Muscle of leg (tissue), 16 donors: ENCODE measurements at places on chromosomes 3 and 15.
A peak's percentile ranks its signal among the peaks of the same experiment; 100 is the strongest.

GRCh38 chr15:60358935-60359682, 38.7 kb downstream of the ANXA2 start:
- no peak for DNase-seq

DNA sequence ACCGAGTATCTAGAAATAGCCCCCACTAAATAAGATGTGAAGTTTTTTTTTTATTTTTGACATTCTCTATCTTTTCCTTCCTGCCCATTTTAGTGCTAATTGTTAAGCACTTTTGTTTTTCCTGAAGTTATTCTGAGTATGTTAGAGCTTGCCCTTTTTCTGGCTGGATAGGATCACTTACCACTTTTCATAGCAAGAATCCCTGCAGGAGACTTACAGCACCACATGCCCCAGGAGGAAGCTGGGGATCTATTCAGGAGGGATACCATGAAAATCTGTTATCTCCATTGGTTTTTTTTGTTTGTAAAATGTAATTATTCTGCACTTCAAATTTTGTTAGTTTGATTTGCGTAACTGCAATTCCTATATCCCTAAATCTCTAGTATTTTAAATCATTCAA, 968.4 kb downstream of the ZPLD1 start:
- no peak for DNase-seq

GRCh38 chr15:98412852-98413251, 235.5 kb upstream of the IGF1R start:
- DNase-seq = no peak

GRCh38 chr3:49872801-49873281, 3.1 kb upstream of the CAMKV start:
- no peak for DNase-seq

DNA sequence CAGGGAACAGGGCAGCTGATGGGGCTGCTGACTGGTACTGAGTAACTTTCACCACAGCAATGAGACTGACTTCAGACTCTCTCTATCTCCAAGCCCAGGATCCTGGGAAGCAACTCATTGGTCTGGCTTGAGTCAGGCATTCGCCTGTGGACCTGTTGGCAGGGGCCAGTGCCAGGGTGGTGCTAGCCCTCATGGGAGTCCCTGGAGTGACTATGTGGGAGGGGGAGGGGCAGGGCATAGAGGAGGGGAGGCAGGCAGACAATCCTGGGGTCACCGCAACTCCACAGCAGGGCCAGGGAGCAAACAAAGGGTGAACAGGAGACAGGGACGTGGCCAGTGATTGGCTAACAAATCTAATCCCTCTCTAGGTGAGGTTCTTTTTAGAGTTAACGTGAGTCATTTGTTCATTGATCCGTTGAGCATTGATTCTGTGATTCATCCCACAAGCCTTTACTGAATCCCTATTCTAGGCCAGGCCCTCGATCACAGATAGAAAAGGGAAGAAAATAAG, 71.8 kb downstream of the CEMIP start:
- no peak for DNase-seq

DNA sequence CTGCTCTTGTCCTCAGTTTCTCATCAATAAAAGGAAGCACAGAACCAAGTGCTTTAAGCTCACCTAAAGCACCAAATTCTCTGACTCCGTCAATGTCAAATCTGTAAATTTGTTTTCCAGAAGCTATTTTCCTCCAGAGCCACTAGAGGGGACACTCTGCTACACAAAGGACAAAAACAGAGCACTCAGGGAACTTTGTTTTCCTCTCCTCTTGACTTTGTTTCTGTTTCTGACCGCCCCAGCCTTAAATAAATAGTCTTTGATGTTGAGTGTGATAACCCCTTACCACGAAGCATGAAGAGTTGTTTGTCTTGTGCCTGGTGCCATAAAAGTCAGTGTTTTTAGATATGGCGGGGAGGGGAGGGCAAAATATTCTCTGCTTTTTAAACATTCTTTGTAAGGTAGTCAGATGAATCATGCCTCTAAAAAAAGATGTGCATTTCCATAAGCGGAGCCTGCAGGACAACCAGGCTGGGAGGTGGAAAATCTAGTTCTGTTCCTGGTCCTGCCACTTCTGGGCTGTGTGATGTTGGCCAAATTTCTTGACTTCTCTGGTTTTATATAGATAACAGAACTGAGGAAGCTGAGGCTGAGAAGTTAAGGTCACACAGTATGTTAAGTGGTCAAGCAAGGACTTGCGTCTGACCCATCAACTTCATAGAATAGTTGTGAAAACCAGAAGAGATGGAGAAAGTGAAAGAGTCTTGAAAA, 7.3 kb upstream of the ZBTB38 start:
- peak; percentile 84 for DNase-seq

GRCh38 chr15:63414474-63415120, 33.0 kb upstream of the CA12 start:
- DNase-seq = no peak

- no peak for DNase-seq
Measured at GRCh38 chr15:33678176-33678575, 290.1 kb upstream of the CHRM5 start.

- DNase-seq = peak; percentile 79
Measured at GRCh38 chr3:155418407-155418806, 124.9 kb upstream of the STRIT1 start.

DNA sequence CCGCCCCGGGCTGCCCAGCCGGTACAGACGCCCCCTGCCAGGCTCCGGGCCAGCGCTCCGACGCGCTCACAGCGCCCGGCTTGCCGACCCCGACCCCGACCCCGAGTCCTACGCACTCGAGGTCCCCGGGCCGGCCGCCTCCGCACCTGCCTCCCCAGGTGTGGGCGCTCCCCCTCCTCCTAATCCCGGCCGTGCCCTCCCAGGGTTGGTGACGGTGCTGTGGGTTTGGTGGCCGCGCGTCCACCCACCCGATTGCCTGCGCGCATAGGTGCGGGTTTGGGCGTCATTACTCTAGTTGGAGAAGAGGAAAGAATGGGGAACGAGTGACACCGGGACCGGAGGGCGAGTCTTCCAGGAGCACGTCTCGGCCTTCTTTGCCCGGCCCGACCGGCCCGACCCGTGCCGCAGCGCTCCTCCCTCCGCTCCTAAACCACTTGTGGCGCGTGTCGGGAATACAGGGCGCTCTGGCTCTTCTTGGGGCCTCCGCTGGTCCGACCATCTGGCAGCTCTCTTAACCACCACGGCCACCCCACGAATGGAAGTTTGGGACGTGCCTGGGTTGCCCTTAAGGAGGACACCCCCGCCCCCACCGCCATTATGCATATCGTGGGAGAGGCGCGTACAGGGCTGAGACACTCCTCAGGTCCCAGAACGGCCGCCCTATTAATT, 810 bp upstream of the THRB start:
- DNase-seq = peak; percentile 23

- peak; percentile 53 for DNase-seq
Measured at GRCh38 chr3:36380221-36381031, at the start of gene STAC. Gene STAC, plus strand, starts transcription at chr3:36380504. Its CDS starts 140 bp downstream, at chr3:36380644.

DNA sequence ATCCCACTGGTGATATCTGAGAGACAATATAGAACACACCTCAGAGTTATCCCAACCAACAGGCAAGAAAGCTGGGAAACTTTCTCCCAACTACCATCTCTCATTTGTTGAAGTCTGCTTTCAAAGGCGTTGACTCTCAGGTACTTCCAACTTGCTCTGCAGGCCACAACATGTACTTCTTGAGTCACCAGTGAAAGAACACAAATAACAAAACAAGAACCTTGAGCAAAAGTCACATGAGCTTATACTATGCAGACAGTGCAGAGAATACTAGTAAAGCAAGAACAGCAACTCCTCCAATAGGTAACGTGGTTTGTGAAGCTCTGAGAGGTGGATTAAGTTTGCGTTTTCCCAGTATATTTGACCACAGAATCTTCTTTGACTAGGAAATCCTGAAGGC, 20.6 kb downstream of the SNTN start:
- no peak for DNase-seq

DNA sequence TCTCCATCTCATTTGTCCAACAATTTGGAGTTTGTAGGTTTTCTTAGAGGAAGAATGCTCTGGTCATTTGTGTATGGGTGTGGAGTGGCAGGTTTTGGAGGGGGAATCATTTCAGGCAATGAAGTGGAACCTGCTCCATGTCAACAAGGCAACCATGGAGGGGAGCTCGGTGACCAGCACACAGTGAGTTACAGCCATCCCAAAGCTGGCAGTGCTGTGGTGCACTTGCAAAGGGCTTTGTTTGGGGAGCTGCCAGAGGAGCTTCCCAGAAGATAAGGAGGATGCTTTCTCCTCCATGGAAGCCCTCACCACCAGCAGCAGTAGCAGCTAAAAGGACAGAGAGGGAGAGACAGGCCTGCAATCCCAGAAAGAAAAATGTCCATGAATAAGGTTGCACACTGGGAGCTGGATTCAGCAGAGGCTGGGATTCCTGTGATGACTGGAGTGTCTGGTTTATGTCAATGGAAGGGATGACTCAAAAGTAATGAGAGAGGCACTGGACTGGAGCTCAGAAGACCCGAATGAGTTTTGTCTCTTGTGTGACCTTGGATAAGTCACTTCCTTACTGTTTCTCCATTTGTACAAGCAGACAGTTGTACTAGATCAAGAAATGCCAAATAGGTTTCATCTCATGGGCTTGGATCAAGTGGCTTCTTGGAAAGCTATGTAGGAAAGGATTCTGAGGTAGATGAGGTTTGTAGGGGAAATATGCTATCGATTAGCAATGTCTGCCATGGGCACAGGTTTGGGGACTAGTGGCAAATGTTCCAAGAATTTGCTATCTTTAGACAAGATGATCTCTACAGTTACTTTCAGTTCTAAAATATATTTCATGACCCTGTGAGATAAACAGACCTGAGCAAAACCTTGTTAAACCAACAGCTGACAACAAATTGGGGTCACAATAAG, 27.2 kb upstream of the UBE2Q2 start:
- no peak for DNase-seq

- DNase-seq = no peak
Measured at GRCh38 chr3:1600206-1600605, 498.5 kb upstream of the CNTN4 start.

GRCh38 chr3:13217736-13218540, 144.7 kb upstream of the IQSEC1 start:
- DNase-seq = no peak

DNA sequence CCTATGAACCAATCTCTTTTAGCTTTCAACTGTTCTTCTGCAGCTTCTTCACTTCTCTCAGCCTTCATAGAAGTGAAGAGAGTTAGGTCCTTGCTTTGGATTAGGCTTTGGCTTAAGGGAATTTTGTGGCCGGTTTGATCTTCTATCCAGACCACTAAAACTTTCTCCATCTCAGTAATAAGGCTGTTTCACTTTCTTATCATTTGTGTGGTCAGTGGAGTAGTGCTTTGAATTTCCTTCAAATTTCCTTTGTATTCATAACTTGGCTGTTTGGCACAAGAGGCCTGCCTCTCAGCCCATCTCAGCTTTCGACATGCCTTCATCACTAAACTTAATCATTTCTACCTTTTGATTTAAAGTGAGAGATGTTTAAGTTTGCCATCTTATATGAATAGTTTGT, 21.7 kb downstream of the DZIP1L start:
- DNase-seq = no peak

- DNase-seq = no peak
Measured at GRCh38 chr3:134737516-134737915, 57.5 kb upstream of the EPHB1 start.

- DNase-seq = no peak
Measured at GRCh38 chr3:120661945-120662344, 20.1 kb downstream of the HGD start.

DNA sequence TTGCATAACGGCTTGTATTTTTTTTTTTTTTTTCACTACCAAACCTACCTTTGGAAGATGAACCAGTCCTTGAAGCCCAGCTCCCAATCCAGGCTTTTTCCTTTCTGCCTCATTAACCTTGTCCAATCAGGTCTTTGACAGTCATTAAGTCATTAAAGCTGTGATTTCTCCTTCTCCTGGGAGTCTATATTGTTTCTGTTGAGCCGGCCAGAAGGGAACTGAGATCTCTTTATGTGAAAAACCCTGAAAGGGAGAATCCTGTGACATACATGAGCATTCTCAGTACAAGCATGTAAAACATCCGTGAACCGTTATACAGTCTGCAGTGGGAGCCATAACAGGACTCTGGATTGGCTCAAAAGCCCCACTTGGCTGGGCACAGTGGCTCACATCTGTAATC, 40.0 kb downstream of the ZNF589 start:
- DNase-seq = no peak

- no peak for DNase-seq
Measured at GRCh38 chr3:13158408-13158807, 85.2 kb upstream of the IQSEC1 start.

DNA sequence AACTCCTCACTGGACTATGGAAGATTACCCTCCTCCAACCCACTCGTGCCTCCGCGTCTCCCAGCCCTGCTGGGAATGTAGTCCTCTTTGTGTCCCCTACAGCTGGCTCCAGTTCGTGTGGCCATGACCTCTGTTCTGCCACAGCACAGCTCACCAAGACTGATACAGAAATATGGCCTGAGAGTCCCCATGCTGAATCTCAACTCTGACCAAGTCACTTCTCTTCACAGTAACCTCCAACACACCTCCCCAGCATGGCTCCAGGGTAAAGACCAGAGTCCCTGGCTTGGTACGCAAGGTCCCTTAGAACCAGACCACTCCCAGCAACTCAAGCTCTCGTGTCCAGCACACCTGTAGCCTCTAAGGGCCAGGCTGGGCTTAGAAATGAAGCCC, 2.3 kb upstream of the COL7A1 start:
- no peak for DNase-seq

GRCh38 chr15:65939901-65940617, 70.8 kb downstream of the RAB11A start:
- DNase-seq = no peak

DNA sequence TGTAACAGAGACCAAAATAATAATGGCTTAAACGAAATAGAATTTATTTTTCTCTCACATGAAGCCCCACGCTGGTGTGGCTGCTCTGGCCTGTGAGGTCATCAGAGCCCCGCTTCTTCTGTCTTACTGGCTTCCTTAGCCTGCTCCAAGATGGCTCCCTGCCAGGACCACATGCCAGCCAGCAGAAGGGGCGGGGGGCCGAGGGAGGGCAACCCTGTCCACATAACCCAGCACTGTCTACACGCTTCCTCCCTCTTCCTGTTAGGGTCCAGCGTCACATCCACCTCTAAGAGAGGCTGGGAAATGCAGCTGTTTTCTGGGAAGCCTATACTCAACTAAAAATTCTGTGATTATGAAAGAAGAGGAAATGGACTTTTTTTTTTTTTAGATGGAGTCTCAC, 107.9 kb upstream of the DLG1 start:
- DNase-seq = peak; percentile 62

- no peak for DNase-seq
Measured at GRCh38 chr15:63530752-63531299, 26.4 kb downstream of the USP3 start.

GRCh38 chr3:181417748-181418147, 294.0 kb upstream of the SOX2 start:
- DNase-seq = peak; percentile 3

GRCh38 chr3:76264911-76265310, 479.6 kb upstream of the ZNF717 start:
- DNase-seq = no peak

- DNase-seq = no peak
Measured at GRCh38 chr15:82650046-82650670, 3.0 kb upstream of the CPEB1 start.

DNA sequence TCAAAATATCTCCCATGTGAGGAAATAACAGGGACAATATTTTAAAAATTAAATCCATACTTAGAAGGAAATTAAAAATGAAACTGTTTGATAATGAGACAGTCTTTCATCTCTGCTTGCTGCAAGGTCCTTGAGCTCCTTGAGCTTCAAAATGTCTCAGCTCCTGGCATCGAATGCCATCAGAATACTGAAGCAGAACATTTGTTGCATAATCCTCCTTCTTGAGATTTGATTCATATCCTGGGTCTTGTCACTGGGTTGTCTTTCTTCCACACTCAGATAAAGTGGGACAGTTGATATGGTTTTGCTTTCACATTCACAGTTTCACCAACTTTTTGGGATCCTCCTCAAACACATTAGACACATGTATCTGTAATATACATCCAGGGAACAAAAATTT, 27.8 kb downstream of the COL8A1 start:
- no peak for DNase-seq
